RPMI7951 (cell line): ENCODE measurements at places on chromosomes 7 and 10. TPM values are rescaled to one million over a fixed set of nuclear protein-coding genes. Genes with fewer than 3 reads are reported as not detected.

DNA sequence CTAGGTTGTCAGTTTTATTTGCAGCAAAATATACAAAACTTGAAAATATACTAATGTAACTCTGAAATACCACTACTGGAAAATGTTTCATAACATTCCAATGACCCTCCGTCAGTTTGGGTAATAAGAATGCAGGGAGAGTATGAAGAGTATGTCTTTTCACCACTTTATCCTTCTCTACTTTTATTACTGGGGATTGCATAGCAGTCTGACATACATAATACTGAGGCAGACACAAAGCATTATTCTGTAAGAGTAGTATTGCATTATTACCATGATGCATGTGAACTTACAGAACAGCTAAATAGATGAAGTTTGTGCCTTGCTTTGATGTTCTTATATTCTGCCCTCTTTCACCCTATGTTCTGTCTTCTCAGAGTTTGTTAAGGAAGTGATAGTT lies 151.8 kb upstream of the TPK1 start:
- no peak for DNase-seq

- DNase-seq, result no peak
Measured at GRCh38 chr7:142248-142941, 50.0 kb upstream of the FAM20C start.

CLEC5A gene
- not detected in 2 replicates for total RNA-seq

DNA sequence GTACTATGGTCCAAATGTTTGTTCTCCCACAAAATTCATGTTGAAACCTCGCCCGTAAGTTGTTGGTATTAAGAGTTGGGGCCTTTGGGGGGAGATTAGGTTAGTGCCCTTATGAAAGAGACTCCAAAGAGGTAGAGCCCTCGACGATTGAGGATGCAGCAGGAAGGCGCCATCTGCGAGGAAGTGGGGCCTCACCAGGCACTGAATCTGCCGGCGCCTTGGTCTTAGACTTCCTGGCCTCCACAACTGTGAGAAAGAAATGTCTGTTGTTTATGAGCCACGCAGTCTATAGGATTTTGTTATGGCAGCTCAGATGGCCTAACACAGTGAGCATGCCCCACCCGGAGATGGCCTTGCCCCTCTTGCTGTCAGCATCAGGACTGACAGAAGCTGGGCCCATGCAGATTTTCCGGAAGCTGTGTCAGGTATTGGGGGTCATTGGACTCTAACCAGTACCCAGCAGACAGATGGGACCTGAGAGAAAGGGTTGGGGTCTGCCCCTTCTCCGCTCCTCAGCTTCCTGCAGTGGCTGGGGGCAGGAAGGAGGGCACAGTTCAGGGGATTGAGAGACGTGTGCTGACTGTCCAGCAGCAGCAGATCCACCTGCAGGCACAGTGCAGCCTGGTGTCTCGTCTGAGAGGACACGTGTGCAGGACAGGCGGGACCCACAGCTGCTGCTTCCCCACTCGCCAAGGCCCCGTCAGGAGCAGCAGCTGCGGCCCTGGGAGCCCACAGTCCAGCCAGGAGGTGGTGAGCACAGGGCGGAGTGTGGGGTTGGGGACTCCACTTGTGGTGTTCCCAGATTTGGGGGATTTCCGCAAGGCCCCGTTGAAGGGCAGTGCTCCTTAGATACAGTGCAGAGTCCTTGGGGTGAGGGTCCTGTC lies 47.8 kb downstream of the MGMT start:
- DNase-seq, result no peak

DNA sequence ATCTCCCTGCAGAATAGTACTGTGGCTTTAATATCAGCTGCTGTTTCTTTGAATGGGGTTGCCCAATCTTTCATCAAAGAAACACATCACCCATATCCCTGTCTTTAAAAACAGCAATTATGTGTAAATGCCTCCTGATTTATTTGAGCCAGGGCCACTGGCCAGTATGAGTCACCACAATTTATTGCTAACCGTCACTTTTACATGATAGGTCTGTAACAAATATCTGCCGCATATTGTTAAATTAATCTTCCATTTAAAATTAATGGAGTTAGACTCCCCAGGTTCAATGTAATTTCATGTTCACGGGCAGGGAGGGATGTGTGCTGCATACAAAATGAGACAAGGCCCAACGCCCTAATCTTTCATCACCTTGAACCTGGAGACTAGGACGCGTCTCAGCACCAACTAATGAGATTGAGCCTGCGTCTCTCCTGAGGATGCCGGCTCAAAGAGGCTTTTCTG lies 673.4 kb downstream of the AUTS2 start:
- no peak for DNase-seq

DNA sequence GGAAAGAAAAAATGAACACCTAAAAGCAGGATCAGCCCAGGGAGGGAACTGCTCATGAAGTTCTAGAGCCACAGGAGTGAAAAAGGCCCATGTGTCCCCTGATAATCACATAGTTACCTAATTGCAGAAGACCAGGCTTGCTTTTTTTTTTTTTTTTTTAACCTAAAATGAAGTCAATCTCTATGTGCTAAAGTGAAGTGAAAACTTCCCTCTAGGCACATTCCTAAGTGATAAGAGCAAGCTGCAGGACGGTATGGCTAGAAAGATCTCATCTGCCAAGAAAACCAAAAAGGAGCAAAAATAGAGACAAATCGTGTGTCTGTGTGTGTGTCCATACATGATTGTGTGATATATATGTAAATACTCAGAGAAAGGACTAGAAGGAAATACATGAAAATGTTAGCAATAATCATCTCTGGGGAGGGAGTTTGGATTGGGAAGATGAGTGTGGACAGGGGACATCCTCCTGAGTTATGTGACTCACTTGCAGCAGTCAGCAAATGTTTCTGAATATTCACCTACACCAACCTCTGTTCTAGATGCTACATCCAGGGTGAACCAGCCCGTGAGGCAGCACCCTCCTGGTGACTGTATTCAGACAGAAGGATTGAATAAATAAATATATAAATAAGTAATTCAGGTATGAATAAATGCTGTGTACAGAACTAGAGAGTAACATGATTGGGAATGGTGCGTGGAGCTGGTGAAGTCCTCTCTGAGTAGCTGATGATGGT lies 76.4 kb downstream of the C10orf90 start:
- DNase-seq, result peak; percentile 47

GRM3 gene
- total RNA-seq, result not detected in 2 replicates

- DNase-seq, result no peak
Measured at GRCh38 chr10:49176310-49177268, 11.6 kb downstream of the TMEM273 start.

TMEM270 gene
- not detected in 2 replicates for total RNA-seq

DNA sequence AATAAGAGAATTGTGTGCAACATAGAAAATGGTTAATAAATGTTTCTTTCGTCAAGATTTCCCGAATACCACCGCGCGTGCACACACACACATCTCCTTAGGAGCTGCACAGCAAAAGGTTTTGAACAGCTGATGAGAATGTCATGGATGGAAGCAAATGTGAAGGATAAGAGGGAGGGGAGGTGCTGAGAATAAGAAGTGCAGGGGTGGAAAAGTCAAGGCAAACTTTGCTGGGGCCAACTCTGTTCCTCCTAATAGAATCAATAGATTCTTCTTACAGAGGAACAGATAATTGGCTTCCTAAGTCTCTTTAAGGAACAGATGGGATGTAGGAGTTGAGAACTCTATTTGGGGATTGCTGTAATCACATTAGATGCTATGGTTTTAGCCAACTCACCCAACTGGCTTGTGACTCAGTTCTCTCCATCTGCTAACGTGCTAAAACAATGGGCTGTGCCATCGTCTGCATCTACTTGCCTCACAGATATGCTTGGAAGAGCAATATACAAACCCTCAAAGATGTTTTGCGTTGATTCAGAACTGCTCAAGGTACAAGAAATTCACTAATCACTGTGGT lies 408.2 kb upstream of the CELF2 start:
- DNase-seq, result no peak
